ENCODE measurements at places on chromosomes 6 and 20. TPM values are rescaled to one million over a fixed set of nuclear protein-coding genes. Genes with fewer than 3 reads are reported as not detected.

The BPIFB2 gene
- polyA plus RNA-seq, result not detected

The BPIFB4 gene
- polyA plus RNA-seq, result not detected

The SPINT3 gene
- not detected for polyA plus RNA-seq

The GCM1 gene
- polyA plus RNA-seq, result not detected

The ADAM33 gene
- 53.8 TPM for polyA plus RNA-seq

The POU3F2 gene
- polyA plus RNA-seq, result not detected
